CD4-positive, alpha-beta T cell treated with Interferon gamma for 1 hour (primary cell): ENCODE measurements at places on chromosomes 3 and 15.

GRCh38 chr15:45521596-45522327, 793 bp downstream of the SLC30A4 start:
- no peak for DNase-seq

DNA sequence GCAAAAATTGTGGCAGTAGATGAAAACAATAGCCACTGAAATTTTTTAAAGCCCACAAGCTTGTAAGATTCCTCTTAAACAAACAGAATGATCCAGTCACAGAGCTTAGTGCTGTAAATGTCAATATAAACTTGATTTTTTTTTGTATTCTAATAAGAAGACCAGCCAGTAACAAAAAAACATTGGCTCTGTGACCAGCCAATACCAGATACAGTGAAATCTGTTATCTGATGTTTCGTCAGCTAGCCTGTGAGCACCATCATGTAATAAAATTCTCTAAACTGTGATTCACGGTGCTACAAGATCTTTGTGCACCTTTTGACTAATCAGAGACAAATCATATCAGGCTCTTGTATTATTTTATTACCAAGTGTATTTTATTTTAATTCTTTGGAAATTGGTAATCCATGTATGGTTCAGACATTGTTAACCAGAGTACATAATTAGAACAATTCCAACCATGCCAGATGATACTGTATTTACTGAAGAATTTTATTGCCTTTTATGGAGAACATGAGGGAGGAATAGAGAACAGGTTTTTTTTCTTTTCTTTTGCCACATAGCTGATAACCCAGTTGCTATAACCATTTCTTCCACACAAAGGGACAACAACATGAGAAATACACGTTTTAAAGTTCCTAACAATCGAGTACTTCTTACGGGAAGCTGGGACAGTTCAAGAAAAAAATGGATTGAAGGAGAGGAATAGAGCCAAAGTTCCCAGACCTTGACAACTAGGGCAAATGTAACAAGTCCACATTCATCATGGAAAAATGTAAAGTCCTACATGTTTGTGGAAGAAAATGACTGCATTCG, 71.9 kb downstream of the FILIP1L start:
- DNase-seq: no peak

DNA sequence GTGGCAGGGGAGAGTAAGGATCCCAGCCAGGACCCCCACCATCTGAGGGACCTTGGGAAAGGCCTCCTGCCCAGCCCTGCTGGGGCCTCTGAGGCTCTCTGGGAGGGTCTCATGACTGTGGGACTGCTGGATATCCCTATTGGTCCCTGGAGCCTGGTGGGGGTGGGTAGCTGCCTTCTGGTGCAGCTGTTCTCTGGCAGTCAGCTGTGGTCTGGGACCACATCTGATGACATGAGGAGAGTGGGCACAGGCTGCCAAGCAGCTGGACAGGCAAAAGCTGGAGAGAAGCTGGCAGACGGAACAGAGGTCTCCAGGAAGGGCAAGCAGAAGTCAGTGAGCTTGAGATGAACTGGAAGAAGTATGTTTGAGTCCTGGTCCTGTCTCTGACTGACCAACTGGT, 22.4 kb downstream of the PLEKHO2 start:
- no peak for DNase-seq

GRCh38 chr3:100954199-100954935, 38.9 kb downstream of the ABI3BP start:
- DNase-seq: no peak

GRCh38 chr15:62740141-62741004, 302.2 kb upstream of the TPM1 start:
- DNase-seq: no peak

GRCh38 chr15:61528581-61528910, 299.4 kb upstream of the RORA start:
- no peak for DNase-seq

GRCh38 chr3:58485801-58486435, 6.0 kb upstream of the KCTD6 start:
- DNase-seq: no peak

- no peak for DNase-seq
Observed at GRCh38 chr3:46665763-46666452, 27.6 kb downstream of the ALS2CL start.

GRCh38 chr3:119018690-119019463, 15.8 kb downstream of the IGSF11 start:
- DNase-seq: no peak

GRCh38 chr15:51770902-51771301, 19.5 kb downstream of the TMOD2 start:
- DNase-seq: no peak

DNA sequence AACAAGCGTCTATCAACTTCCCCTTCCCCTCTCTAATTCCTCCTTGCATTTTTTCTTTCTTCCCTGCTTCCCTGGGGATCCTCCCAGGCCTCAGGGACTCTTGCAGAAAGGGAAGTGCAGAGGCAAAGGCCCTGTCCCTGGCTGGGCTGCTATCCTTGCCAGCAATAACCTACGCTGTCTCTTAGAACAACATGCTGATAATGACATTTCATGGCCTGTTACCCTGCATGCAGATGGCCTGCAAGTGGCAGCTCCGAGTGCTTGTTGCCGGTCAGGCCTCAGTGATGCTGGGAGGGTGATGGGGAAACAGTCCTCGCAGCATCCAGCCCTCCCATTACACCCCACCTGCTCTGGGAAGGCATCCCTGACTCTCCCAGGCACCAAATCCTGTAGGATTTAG, 167.6 kb downstream of the RAB11A start:
- DNase-seq: no peak

GRCh38 chr3:16647668-16648067, 42.4 kb upstream of the DAZL start:
- no peak for DNase-seq
